HT1080 (cell line): ENCODE measurements at places on chromosomes 3 and 15.

DNA sequence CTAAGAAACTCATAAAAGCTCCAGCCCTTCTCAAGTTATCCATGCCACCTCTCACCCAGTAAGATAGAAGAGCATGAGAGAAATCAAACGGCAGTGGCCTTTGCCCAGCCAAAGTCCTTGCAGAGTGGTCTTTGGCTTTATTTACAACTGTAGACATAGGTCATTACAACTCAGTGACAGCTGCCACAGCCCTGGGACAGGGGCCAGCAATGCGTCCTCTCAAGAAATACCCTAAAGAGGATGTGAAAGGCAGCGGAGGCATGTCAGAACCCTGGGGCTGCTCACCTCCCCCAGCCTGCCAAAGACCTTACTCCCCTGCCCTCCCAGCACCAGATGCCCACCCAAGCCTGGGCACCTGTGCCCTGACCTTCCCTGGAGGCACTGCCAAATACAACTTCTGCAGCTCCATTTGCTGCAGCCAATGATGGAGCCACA is 6.3 kb downstream of the ACAA1 start:
- DNase-seq = no peak

GRCh38 chr3:72999951-73000350 is 3.3 kb downstream of the PPP4R2 start:
- no peak for DNase-seq

- DNase-seq = no peak
These were observed 43.5 kb downstream of the EPHB1 start for GRCh38 chr3:134838599-134838998.

DNA sequence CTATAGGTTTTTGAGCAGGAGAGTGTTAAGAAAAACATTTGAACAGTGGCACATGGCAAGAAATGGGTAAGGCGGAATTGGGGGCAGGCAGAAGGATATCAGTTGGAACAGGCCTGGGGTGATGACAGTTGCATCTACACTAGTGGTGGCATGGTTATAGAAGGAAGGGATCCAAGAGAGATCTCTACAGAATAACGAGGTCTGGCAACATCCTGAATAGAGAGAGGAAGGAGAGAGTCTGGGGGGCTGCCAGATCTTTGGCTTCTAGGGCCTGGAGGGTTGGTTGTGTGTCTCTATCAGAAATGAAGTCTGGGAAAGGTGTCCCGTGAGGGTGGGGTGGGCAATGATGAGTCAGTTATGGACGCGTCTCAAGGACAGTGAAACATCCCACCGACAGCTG is 26.3 kb downstream of the FSTL1 start:
- DNase-seq = no peak

DNA sequence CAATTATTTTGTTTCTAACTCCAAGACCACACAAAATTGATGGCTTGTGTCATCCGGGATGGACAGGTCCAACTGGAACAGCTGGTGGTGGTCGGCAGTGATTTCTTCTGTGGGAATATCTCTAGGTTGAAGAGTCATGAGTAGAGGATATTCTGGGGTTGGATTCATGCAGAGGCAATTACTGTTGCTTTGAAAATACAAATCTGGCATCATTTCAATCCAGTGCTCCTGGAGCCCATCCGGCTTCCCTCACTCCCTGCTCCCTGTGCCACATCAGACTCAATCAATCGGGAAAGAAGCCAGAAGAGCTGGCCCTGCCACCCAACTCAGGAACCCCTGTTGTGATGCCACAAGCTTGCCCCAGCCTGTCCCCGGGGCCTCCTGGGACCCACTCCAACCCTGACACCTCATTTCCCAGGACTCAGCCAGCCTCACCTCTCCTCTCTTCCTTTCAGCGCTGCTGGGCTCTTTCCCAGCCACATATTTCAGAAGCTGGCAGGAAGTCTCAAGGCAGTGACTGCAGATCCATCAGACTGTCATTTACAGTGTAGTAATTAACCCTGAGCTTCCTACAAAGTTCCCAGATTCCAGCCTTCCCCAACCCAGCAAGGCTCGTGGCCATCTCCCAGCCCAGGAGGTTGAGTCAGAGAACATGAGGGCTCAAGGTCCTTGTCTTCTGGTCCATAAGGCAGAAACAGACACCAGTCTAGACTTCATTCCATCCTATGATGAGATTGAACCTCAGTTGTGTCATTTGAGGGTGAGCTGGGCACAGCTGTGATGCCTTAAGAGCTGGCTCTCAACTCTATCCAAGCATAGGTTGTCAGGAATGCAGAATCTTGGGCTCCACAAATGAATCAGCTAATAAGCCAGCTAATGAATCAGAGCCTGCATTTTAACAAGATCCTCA is 114.0 kb downstream of the FAM174B start:
- no peak for DNase-seq

DNA sequence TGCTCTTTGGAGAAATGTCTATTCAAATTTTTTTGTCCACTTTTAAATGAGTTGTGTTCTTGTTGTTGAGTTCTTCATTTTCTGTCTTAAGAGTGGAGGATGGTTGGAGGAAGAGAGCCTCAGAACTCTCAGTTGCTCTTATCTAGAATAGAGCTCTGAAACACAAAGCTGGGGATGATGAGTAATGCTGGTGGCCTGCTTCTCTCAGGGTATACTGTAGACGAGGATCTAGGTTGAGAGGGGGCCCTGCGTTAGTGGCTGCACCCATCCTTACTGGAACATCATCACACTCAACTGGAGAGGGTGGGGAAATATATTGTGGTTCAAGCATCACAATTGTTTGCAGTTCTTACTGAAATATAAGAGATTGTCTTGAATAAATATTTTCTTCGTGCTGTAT is 1.8 kb downstream of the SPTSSB start:
- DNase-seq = no peak

DNA sequence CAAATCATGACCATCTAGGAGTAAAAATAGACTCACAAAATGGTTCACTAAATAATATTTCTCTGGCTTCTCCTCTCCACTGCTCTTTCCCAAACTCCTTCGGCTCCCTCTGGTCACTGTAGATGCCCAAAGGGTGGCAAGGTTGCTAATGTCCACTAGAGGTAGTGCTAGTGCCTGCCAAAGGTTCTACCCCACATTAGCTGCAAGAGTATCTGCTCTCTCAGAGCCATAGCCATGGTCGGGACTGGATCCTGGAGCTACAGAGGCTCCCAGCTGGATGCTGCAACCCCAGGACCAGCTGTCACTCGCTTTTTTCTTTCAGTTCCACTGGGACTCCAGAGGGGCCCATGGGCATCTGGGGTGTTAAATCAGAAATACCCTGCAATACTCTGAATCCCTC is 8.5 kb downstream of the HTR3D start:
- DNase-seq = peak; percentile 59

DNA sequence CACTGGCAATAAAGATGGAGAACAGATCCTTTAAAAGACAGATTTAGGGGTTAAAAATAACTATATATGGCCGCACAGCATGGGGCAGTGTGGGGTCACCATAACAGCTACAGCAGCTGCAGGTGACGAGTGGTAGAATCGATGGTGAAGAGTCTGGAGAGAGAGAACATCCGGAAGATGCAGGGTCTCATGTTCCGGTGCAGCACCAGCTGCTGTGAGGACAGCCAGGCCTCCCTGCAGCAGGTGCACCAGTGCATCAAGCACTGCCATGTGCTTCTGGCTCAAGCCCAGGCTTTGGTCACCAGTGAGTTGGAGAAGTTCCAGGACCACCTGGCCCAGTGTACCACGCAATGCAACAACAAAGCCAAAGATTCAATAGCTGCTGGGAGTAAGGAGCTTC is 93.7 kb upstream of the IMPG2 start:
- no peak for DNase-seq

GRCh38 chr3:4071481-4072184 is 231.5 kb upstream of the SETMAR start:
- peak; percentile 7 for DNase-seq

GRCh38 chr15:78170848-78171773 is 21.9 kb downstream of the IDH3A start:
- DNase-seq = no peak

- DNase-seq = no peak
These were observed 1.3 kb downstream of the MESD start for GRCh38 chr15:80988148-80988796.

- no peak for DNase-seq
These were observed 7.8 kb upstream of the RAB8B start for GRCh38 chr15:63181648-63182047.

GRCh38 chr3:169259134-169259533 is 404.4 kb downstream of the MECOM start:
- DNase-seq = no peak

- DNase-seq = no peak
These were observed 314.8 kb downstream of the BCHE start for GRCh38 chr3:165522386-165522785.

GRCh38 chr3:160245261-160245800 is 20.1 kb downstream of the C3orf80 start:
- DNase-seq = no peak

DNA sequence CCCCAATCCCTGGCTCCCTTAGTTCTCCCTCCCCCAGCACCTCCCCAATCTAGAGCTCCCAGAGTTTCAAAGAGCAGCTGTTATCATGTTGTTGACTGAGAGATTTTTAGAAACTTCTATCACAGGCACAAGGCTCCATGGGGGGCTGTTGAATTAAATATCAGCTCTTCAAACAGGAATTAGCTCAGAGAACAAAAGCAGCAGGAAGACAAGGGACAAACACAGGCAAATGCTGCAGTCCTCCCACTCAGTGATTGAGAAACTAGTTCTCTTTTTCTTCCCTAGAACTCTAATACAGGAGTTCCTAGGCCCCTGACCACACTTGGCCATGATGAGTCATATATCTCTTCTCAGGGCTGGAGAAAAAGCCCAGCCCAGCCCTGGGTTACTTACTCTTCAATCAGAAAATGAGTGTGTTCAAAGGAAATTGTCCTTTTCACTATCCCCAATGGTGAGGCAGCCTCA is 262.1 kb downstream of the IGSF11 start:
- DNase-seq = peak; percentile 82

GRCh38 chr3:23422517-23422851 is 219.4 kb downstream of the UBE2E2 start:
- no peak for DNase-seq
